ENCODE measurements at places on chromosomes 4 and X.

DNA sequence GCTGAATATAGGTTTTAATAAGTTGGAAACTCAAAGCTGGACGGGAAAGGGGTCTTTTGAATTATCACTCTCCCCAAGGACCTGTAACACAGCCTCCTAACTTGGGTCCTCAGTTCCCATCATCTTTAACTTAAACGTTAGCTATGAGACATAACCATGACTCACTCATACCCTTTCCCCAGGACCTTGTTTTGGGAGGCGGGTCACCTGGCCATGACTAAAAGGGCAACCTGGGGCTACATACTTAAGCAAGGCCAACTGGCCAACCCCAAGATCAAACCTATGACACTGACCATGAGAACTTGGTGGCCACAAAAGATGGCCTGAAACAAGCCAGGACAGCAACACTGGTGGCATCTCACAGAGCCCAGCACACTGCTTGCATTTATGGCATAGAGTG, 89.0 kb downstream of the SH3KBP1 start:
- no peak for DNase-seq

GRCh38 chr4:70943114-70943513, 40.9 kb downstream of the MOB1B start:
- no peak for DNase-seq

DNA sequence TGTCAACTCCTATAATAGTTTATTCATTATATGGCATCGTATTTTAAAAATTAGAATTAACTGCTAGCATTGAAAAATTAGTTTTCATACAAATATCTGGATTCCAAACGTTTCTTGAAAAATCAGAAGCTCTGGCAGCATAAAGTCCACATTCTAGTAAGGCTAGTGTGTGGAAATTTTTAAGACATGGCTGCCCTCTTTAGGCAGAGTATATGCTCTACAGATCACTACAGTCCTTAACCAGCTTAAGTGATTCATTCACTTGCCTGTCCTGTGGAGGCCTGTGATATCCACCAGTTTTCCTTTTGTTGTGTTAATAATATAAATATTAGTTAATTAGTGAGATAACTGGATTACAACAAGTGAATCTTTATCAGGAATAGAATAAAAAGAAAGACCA, 287.2 kb downstream of the OPHN1 start:
- no peak for DNase-seq

- no peak for DNase-seq
Observed at GRCh38 chr4:153067376-153067775, 131.3 kb downstream of the FHDC1 start.

- no peak for DNase-seq
Observed at GRCh38 chr4:126354784-126355183, 1040.0 kb downstream of the FAT4 start.

DNA sequence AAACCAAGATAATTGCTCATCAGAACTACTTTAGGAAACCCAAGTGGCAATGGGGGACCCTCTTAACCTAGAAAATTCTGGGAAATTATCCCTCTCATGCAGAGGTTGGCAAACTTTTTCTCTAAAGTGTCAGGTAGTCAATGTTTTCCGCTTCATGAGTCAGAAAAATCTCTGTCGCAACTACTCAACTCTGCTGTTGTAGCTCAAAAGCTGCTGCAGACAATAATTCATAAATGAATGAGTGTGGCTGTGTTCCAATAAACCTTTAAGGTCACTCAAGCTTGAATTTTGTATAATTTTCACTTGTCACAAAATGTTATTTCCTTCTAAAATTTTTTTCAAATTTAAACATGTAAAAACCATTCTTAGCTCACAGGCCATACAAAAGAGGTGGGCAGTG, 193.4 kb upstream of the MID1 start:
- DNase-seq, result no peak

All from stimulated activated CD8-positive, alpha-beta memory T cell treated with anti-CD3 and anti-CD28 coated beads, Interleukin-15, amount 100 ng/mL, for 48 hours (primary cell).